ENCODE measurements at places on chromosomes 12 and 14. TPM values are rescaled to one million over a fixed set of nuclear protein-coding genes. Genes with fewer than 3 reads are reported as not detected.

The GARIN6 gene
- total RNA-seq = not detected

- no peak for DNase-seq
Measured at GRCh38 chr14:30507209-30507608, 51.7 kb upstream of the G2E3 start.

DNA sequence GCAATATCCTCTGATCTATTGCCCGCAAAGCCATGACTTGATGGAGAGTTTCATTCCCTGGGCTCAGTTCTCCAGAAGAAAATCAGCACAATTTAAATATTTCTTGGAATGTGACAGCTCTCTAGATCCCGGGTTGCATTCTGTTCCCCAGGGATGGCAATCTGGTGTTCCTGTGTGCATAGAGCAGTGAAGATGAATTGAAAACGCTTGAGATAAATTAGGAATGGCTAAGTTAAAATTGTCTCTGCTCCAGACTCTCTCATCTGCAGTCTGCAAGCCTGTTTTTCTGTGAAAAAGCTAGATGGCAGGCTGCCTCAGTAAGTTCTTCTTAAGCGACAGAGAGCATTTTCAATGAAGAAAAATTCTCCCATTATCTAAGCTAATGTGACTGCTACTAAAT is 582.5 kb upstream of the MGAT4C start:
- DNase-seq = no peak

- no peak for DNase-seq
Measured at GRCh38 chr12:132284071-132284826, 45.1 kb downstream of the GALNT9 start.

GRCh38 chr14:95091581-95091980 is 65.7 kb downstream of the DICER1 start:
- no peak for DNase-seq

DNA sequence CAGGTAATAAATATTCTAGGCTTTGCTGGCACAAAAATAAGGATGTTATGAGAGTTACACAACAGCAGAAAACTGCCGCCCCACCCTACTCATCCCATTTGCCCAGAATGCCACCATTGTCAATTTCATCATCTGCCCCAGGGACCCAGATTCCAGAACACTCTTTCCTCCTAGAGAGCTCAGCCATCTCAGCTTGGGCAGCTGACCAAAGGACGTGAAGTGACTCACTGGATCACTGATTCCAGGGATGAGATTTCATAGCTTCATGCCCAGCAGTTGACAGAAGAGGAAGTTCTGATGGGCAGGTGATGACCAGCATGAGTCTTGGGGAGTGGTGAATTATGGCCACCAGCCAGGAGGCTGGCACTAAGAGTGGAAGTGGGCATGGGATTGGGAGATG is 450.3 kb downstream of the RMST start:
- DNase-seq = peak; percentile 74

All from breast epithelium (tissue), 4 donors.